ENCODE measurements at places on chromosomes 11 and 22.
A peak's percentile ranks its signal among the peaks of the same experiment; 100 is the strongest.

DNA sequence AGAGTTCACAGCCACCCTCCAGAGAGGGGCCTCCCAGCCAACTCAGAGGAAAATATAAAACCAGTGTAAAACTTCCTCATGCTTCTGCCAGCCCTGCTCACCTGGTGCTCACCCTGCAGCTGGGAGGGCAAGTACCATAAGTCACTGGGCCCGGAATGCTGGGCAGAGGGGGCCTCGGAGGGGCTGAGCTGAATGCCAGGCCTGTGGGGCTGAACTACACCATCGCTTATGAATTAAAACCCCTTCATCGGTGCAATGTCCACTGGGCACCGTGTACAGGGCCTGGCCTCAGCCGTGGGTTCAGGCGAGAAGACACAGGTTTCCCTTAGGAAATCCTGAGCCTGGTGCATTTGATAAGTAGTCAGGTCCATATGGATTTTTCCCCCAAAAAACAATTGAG lies 828.6 kb downstream of the TBC1D22A start:
- no peaks in the 10 kb centered on the region for H3K36me3 ChIP-seq
- H3K4me3 ChIP-seq, result no peak overlapping the region
- H3K4me1 ChIP-seq, result no peaks in the 10 kb centered on the region
- no peak for DNase-seq
- H3K27me3 ChIP-seq, result no peaks in the 10 kb centered on the region

GRCh38 chr22:24514241-24515026 lies 19.3 kb downstream of the UPB1 start:
- H3K27me3 ChIP-seq, result no peaks in the 10 kb centered on the region
- H3K4me3 ChIP-seq, result no peak overlapping the region
- H3K36me3 ChIP-seq, result no peaks in the 10 kb centered on the region
- H3K27ac ChIP-seq, result no peak overlapping the region
- peaks cover 15% of the 10 kb centered on the region for H3K4me1 ChIP-seq
- DNase-seq, result no peak

GRCh38 chr11:95716266-95716665 lies 73.3 kb downstream of the FAM76B start:
- no peaks in the 10 kb centered on the region for H3K27me3 ChIP-seq
- H3K4me1 ChIP-seq, result peaks cover 1% of the 10 kb centered on the region
- no peak overlapping the region for H3K27ac ChIP-seq
- no peak for DNase-seq
- no peak overlapping the region for H3K4me3 ChIP-seq
- no peaks in the 10 kb centered on the region for H3K36me3 ChIP-seq

DNA sequence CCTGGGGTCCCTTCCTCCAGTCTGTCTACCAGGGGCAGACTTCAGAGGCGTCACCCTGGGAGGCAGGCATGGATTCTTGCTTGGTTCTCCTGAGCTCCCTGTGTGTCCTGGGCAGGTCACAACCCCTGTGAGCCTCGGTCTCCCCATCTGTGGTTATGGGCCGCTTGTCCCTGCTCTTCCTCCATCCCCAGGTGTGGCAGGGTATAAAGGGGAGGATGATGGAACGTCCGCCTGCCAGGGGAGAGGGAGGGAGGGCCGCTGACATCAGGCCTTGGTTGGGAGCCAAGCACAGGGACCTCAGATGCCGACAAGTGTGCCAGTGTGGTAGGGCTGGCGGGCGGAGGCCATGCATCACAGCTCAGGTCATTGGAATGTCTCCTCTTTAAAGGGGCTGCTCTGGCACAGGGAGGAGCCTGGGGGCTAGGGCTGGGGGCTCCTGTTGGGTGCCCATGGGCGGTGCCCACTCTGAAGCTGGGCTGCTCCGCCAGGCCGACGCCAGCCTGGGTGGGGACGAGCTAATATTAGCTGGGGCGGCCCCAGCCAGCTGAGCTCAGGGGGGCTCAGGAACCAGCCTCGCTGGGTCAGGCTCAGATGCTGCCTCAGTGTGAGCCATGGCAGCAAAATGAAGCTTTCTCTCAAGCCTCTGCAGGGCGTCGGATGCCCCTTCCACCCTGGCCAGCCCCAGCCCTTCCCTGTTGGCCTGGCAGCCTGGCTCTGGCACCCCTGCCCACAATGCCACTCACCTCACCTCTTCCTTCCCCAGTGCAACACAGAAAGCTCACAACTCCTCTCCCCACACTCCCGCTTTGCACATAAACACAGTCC lies 12.8 kb downstream of the KCNC1 start:
- H3K4me3 ChIP-seq, result no peak overlapping the region
- DNase-seq, result no peak
- peaks cover 31% of the 10 kb centered on the region for H3K27me3 ChIP-seq
- H3K36me3 ChIP-seq, result no peaks in the 10 kb centered on the region
- no peaks in the 10 kb centered on the region for H3K4me1 ChIP-seq
- H3K27ac ChIP-seq, result no peak overlapping the region

DNA sequence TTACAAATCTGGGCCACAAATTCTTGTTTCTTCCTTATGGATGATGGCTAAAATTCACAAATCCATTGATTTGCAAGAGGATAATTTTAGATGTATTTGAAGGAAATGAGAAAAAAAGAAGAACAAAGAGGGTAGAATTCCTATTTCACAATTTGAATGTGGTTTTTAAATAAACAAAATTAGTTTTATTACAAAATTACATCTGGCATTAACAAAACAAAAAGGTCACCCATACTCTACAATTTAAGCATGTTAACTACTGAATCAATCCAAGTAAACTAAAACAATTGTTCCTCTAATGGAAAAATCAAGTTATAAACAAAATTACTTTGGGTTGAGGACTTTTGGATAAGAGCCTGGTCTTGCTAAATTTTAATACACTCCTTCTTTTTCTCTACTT lies 242.0 kb downstream of the METTL15 start:
- H3K36me3 ChIP-seq, result no peaks in the 10 kb centered on the region
- H3K4me1 ChIP-seq, result no peaks in the 10 kb centered on the region
- no peaks in the 10 kb centered on the region for H3K27me3 ChIP-seq
- no peak overlapping the region for H3K27ac ChIP-seq

GRCh38 chr11:1480555-1481482 lies 5.8 kb downstream of the MOB2 start:
- peaks cover 71% of the 10 kb centered on the region for H3K36me3 ChIP-seq
- DNase-seq, result no peak
- H3K27ac ChIP-seq, result no peak overlapping the region
- H3K4me1 ChIP-seq, result peaks cover 17% of the 10 kb centered on the region
- no peak overlapping the region for H3K4me3 ChIP-seq

GRCh38 chr22:22742641-22743040 lies 98.2 kb downstream of the GGTLC2 start:
- H3K4me1 ChIP-seq, result no peaks in the 10 kb centered on the region
- DNase-seq, result no peak
- H3K27ac ChIP-seq, result no peak overlapping the region
- H3K4me3 ChIP-seq, result no peak overlapping the region
- H3K27me3 ChIP-seq, result peaks cover 24% of the 10 kb centered on the region

DNA sequence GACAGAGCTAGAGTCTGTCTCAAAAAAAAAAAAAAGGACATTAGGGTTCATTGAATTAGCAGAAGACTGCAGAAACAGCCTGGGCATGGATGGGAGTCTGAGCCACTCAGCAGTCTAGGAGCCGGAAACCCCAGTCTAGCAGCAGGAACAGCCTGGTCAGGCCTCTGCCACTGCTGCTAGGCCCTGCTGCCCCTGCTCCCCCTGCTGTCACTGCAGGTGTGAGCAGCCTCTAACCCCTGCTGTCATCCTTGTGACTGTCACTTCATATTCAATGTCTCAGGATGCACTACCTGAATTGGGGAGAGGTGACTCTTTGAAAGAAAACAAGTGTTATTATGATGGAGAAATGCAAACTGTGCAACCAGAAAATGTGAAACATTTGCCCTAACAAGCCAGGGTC lies 7.0 kb upstream of the DDX17 start:
- no peaks in the 10 kb centered on the region for H3K36me3 ChIP-seq
- no peak for DNase-seq
- no peaks in the 10 kb centered on the region for H3K4me1 ChIP-seq
- no peak overlapping the region for H3K27ac ChIP-seq
- H3K4me3 ChIP-seq, result no peak overlapping the region

GRCh38 chr11:16632295-16633200 lies 105.9 kb upstream of the C11orf58 start:
- no peak overlapping the region for H3K4me3 ChIP-seq
- DNase-seq, result peak; percentile 45
- H3K27me3 ChIP-seq, result no peaks in the 10 kb centered on the region
- H3K36me3 ChIP-seq, result no peaks in the 10 kb centered on the region
- H3K27ac ChIP-seq, result no peak overlapping the region

DNA sequence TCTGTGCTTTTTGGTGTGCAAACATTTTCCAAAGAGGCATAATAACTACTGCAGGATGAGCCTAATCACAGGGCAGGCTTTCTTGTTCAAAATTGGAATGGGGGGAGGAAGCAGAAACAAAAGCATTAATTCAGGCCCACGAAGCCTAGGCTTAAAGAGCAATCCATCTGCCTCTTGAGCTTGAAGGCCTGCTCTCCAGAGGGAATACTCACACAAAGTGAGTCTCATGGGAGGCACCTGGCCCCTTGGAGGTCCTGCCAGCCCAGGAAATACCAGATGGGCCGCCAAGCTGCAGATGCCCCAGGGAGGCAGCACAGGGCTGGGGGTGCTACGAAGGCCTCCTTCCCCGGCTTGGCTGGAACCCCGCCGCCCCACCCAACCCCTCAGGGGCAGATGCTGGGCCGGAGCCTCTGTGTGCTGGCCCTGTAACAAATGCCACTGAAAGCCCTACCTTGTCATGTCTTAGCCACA lies 39.3 kb upstream of the COMT start:
- H3K4me1 ChIP-seq, result peaks cover 34% of the 10 kb centered on the region
- H3K27me3 ChIP-seq, result no peaks in the 10 kb centered on the region
- H3K27ac ChIP-seq, result no peak overlapping the region
- DNase-seq, result no peak
- peaks cover 19% of the 10 kb centered on the region for H3K36me3 ChIP-seq

- no peaks in the 10 kb centered on the region for H3K36me3 ChIP-seq
- H3K27me3 ChIP-seq, result no peaks in the 10 kb centered on the region
- peak; percentile 46 for DNase-seq
- peaks cover 2% of the 10 kb centered on the region for H3K4me1 ChIP-seq
- no peak overlapping the region for H3K27ac ChIP-seq
Measured at GRCh38 chr11:33942954-33943353, 51.1 kb upstream of the LMO2 start.

DNA sequence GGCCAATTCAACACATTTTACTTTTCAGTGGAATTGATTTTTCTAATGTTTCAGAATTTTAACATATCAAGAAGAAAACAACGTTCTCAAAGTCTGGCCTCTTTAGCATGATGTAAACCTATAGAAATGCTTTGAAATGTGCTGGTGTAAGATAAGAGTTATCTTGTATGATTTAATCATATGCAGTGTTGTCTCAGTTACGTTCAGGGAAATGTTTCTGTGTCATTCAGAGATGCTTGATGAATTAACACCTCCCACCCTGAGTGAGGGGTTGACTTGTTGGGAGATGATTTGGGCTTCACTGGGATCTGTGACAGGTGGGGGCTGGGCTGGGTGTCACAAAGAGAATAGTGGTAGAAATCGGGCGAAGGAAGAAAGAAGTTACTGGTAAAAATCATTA lies 15.7 kb upstream of the MYO18B start:
- no peak overlapping the region for H3K27ac ChIP-seq
- H3K36me3 ChIP-seq, result no peaks in the 10 kb centered on the region
- H3K4me3 ChIP-seq, result no peak overlapping the region
- no peak for DNase-seq
- H3K27me3 ChIP-seq, result peaks cover 5% of the 10 kb centered on the region

- no peak overlapping the region for H3K27ac ChIP-seq
- H3K4me1 ChIP-seq, result peaks cover 2% of the 10 kb centered on the region
- DNase-seq, result no peak
- H3K27me3 ChIP-seq, result no peaks in the 10 kb centered on the region
Measured at GRCh38 chr11:16833026-16833425, 94.6 kb downstream of the C11orf58 start.

- H3K27ac ChIP-seq, result no peak overlapping the region
- H3K27me3 ChIP-seq, result no peaks in the 10 kb centered on the region
- no peak overlapping the region for H3K4me3 ChIP-seq
- DNase-seq, result peak; percentile 84
Measured at GRCh38 chr22:21646608-21647590, 4.8 kb downstream of the SDF2L1 start.

- H3K4me3 ChIP-seq, result no peak overlapping the region
- H3K27me3 ChIP-seq, result no peaks in the 10 kb centered on the region
- no peak overlapping the region for H3K27ac ChIP-seq
- peaks cover 1% of the 10 kb centered on the region for H3K4me1 ChIP-seq
Measured at GRCh38 chr11:5553343-5553742, 5.0 kb upstream of the OR52H1 start.

DNA sequence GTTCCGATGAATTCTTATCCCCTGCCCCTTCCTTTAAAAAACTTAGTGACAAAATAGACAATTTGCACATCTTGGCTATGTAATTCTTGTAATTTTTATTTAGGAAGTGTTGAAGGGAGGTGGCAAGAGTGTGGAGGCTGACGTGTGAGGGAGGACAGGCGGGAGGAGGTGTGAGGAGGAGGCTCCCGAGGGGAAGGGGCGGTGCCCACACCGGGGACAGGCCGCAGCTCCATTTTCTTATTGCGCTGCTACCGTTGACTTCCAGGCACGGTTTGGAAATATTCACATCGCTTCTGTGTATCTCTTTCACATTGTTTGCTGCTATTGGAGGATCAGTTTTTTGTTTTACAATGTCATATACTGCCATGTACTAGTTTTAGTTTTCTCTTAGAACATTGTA lies 12.0 kb downstream of the CCND1 start:
- peaks cover 19% of the 10 kb centered on the region for H3K4me1 ChIP-seq
- no peak for DNase-seq
- no peaks in the 10 kb centered on the region for H3K27me3 ChIP-seq

- no peak overlapping the region for H3K27ac ChIP-seq
- H3K4me3 ChIP-seq, result no peak overlapping the region
- H3K27me3 ChIP-seq, result peaks cover 6% of the 10 kb centered on the region
- no peaks in the 10 kb centered on the region for H3K4me1 ChIP-seq
Measured at GRCh38 chr22:35684270-35684700, 33.4 kb upstream of the APOL5 start.

DNA sequence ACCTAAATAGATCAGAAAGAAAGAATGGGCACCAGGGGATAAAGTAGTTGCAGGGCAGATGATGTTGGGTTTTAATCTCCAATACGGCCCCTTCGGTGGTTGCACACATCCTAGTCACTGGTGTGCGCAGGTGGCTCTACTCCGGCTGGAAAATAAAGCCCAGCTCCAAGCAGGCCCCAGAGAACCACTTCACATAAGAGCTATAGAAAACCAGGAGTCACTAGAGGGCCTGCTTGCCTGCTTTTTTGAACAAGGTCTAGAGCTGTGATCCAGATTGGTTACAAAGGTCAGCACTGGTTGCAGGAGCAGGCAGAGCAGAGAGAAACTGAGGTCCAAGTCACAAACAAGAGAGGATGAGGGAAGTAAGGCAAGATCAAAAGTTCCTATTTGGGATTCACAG lies 41.5 kb upstream of the MS4A8 start:
- H3K4me3 ChIP-seq, result no peak overlapping the region
- no peaks in the 10 kb centered on the region for H3K27me3 ChIP-seq
- H3K4me1 ChIP-seq, result no peaks in the 10 kb centered on the region

DNA sequence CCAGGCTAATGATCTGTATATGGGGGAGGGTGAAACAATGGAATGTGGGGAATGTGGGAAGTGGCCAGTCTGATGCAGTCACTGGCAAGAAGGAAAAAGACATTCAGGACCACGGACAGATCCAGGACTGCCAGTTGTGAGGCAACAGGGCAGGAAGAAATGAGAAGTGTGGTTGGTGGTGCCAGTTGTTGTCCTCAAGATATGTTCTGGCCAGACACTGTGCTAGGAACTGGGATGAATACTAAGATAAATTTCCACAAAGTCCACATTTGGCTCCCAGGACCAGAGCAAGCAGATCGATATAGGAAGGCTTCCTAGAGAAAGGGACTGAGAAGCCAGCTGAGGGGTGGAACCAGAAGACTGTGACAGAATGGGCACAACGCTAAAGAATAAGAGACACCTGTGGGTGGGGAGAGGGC lies 6.8 kb upstream of the TPBGL start:
- peak; percentile 68 for DNase-seq
- H3K27me3 ChIP-seq, result peaks cover 62% of the 10 kb centered on the region
- H3K36me3 ChIP-seq, result no peaks in the 10 kb centered on the region
- H3K27ac ChIP-seq, result no peak overlapping the region
- no peaks in the 10 kb centered on the region for H3K4me1 ChIP-seq

Measured in mesenchymal stem cell (in vitro differentiated cells and primary cell).